ENCODE measurements at places on chromosomes 6 and 20. TPM values are rescaled to one million over a fixed set of nuclear protein-coding genes. Genes with fewer than 3 reads are reported as not detected.

DNA sequence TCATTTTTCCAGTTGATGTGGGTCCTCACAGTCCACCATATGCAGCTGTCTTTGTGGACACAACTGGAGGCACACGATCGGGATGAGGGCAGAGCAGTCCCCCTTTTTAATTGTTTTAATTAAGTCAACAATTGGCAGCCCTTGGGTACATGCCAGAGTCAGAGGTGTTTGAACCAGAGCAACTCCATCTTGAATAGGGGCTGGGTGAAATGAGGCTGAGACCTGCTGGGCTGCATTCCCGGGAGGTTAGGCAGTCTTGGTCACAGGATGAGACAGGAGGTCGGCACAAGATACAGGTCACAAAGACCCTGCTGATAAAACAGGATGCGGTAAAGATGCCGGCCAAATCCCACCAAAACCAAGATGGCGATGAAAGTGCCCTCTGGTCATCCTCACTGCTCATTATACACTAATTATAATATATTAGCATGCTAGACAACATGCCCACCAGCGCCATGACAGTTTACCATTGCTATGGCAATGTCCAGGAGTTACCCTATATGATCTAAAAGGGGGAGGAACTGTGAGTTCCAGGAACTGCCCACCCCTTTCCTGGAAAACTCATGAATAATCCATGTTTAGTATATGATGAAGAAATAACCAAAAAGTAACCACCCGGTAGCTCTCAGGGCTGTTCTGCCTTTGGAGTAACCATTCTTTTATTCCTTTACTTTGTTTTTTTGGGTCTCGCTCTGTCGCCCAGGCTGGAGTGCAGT, 31.8 kb upstream of the BLCAP start:
- DNase-seq, result no peak

DNA sequence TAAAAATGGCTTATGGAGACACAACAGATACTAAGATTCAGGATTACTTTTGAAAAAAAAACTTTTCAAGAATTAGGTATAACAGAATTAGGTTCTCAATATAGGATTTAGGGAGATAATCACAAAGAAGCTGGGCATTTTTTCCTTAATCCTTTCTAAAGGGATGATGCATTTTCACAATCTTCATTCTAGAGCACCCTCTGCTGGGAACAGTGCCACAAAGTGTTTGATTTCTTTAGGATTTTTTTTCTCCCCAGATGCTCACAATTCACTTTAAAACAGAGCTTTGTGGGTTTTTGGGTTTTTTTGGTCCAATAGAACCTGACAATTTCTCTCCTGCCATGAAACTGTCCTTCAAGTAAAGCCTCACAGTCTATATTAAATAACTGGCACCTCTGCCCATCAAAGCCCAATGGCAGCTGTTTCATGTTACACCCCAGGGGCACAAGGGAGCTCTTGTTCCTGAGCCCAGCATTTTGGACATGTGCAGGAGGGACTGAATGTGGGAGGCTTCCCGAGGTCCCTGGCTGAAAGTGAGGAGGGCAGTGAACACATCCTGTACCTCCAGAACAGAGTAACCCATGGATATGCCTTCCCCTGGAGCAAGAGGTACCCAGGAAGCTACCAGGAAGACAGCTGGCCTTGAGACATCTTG, 39.7 kb downstream of the PREP start:
- no peak for DNase-seq

DNA sequence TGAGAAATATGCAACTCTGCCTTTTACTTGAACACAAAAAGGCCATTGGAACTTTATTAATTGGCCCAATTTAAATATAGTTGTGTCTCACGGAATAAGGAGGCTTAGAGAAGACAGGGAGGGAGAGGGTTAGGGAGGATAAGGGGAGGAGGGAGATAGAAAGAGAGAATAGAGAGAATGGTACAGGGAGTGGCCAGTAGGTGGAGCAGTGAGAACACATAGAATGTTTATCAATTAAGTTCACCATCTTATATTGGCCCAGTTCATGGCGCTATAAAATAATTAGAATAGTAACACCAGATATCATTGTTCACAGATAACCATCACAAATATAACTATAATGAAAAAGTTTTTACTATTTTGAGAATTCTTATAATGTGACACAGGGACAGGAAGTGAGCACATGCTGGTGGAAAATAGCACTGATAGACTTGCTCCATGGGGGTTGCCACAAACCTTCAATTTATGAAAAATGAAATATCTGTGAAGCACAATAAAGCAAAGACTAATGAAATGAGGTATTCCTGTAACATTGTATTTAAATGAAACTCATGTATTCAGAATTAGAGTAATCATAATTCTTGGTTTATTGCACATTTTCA, 374.1 kb upstream of the MANEA start:
- peak; percentile 3 for DNase-seq

Gene SLC13A3
- polyA plus RNA-seq, result 6.2 TPM

DNA sequence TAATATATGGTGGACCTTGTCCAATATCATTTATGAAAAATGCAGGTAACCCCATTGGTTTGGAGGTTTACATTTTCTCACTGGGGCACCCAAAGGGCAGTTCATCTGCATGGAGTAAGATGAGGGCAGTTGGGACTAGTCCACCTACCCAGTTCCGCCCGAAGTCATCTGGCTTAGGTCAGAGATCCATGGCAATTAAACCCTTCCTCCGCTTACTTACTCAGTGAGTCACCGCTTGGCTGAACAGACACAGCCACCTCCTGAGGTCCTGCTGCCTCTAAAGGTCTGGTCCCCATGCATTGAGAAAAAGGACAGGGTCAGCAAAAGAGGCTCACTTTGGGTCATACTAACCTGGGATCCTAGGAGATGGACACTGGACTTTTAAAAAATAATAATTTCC, 102.9 kb upstream of the PRL start:
- no peak for DNase-seq

Gene CDH4
- 4.5 TPM for polyA plus RNA-seq

- DNase-seq, result peak; percentile 62
These were observed 2.9 kb downstream of the TFAP2A start for GRCh38 chr6:10411971-10412460.

Measured in right lung (tissue), 10 donors.